Naive thymus-derived CD4-positive, alpha-beta T cell (primary cell): ENCODE measurements at places on chromosomes 4 and X.

DNA sequence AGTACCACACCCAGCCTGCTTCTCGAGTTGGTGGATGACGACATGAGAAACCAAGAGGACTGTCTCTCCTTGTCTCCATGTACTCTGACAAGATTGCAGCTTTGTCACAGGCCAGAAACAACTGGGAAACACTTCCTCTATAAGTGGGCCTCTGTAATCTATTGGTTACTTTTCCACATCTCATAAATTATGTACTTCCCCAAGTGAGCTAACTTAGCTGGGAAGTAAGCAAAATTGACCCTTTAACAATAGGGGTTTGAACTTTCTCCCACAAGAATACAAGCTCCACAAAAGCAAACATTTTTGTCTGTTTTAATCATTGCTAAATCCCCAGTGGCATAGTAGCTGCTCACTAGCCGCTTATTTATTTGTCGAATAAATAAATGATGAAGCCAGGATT is 14.1 kb upstream of the USO1 start:
- DNase-seq = no peak

DNA sequence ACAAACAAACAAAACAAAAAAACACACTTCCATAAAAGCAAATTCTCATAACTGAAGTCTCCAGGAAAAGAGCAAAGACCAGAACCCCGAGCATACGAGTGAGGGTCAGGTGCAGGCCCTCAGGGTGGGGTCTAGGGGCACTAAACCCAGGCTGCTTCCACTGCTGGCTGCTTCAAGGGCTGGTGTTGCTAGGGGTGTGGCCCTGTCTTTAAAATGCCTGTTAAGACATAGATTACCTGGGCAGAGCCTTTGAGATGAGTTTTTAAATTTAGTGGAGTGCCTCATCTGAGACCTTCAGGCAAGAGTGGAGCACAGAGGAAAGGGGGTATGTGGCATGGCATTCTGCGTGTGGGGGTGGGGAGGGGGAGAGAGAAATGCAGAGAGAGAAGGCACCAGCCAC is 87.0 kb downstream of the FHDC1 start:
- DNase-seq = no peak

GRCh38 chr4:74873545-74874301 is 59.2 kb upstream of the PARM1 start:
- DNase-seq = no peak

DNA sequence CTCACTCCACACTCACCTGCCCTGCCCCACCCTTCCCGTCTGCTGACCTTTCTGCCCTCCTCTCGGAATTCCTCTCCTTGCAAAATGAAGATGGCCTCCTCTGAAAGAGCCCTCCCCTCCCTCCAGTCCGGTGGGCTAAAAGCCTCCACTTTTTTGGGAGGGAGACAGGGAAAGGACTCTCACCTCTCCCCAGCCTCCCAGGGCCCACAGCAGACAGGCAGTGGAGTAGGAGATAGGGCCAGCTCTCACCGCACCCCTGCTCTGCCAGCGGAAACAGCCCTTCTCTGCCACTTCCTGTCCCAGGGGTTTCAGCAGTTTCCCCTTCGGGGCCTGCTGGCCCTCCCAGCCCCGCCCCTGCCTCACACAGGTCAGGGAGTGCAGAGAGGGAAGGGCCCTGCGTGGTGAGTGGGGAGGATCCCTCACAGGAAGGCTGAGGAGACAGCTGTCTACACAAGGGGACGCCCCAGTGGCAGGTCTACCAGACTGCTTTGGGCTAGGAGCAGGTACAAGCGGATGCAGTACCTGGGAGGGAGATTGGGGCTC is 18.2 kb downstream of the ELF4 start:
- DNase-seq = peak; percentile 46

- DNase-seq = no peak
Observed at GRCh38 chr4:8503801-8504200, 63.2 kb downstream of the TRMT44 start.

- DNase-seq = no peak
Observed at GRCh38 chr4:109682875-109683274, 20.4 kb downstream of the CASP6 start.

- no peak for DNase-seq
Observed at GRCh38 chrX:40166582-40166981, 68.8 kb upstream of the BCOR start.

DNA sequence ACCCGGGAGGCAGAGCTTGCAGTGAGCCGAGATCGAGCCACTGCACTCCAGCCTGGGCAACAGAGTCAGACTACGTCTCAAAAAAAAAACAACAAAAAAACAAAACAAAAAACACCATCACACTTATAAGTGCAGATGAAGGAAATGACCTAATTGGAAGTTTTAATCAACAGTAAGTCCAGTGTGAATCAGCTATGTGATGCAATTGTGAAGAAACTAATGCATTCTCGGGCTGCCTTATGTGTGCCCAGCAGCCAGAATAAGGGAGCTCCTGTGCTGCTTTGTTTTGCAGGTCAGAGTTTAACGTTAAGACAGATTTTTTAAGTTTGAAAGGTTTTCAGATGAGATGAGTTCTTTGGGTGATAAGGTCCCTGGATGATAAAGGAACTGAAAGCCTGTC is 10.8 kb downstream of the DAPP1 start:
- no peak for DNase-seq

DNA sequence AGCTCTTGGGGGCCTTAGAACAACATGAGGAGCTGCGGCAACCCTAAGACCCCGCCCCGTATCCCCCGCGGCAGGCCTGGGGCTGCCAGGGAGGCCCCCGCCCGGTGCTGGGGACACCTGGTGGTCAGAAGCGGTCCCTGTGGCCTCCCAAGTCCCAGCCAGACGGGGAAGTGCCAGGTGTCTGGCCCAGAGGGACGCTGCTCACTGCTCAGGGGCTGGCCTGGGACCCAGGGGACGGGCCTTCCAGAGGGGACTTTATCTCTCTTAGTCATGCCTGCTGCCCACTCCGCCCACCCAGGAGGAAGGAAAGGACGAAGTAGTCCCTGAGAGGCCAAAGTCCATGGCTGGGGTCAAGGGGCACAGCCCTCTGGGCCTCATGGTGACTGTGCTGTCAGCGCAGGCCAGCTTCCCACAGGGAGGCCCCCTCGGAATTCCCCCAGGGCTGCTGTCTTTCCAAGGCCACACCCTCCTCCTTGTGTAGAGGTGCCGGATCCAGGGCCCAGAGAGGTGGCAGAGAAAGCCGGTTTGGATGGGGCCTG is 31.0 kb upstream of the HTRA3 start:
- no peak for DNase-seq

DNA sequence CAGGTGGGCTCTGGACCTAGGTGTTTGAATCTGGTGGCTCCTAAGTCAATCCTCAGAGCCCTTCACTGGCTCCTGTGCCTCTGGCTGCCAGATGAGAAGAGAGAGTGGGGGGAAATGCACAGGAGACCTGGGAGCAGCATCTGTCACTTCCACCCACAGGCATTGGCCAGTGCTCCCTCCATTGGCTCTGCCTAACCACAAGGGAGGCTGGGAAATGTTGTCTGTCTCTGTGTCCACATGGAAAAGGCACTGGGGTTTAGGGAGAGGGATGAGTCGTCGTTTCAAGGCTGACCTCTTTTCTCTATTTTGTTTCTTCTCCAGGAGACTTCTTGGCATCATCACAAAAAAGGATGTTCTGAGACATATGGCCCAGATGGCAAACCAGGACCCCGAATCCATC is 76.4 kb downstream of the CLCN4 start:
- DNase-seq = no peak

GRCh38 chr4:189002475-189002874 is 863.2 kb downstream of the TRIML1 start:
- no peak for DNase-seq

DNA sequence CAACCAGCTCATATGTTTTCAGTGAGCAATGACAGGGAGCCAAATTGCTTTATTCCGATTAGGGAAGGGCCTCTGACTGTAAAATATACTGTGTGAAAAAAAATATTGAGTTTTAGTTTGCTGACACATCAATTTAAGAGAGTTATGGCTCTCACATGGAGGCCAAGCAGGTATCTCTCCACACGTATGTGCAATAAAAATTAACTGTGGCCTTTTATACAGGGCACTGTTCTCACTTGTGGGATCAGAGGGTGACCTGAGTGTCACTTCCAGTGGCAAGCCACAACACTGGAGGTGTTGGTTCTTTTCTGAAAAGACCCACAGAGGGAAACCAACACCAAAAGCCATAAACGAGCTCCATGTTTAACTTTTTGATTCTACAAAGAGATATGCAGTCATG is 462.8 kb downstream of the MID1IP1 start:
- DNase-seq = no peak

DNA sequence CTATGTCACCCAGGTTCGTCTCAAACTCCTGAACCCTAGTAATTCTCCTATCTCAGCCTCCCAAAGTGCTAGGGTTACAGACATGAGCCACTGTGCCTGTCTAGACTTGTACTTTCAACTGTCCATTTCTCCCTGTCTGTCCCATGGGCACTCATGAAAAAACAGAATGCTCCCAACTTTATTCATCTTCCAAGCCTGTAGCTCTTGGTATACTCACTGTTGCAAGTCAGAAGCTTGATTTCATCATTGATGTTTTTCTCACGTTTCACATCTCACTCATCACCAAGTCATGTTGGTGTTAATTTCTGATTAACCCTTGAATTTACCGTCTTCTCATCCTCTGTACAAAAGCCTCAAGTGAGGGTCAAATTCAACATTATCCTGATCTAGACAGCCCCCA is 7.3 kb upstream of the SRP72 start:
- no peak for DNase-seq

DNA sequence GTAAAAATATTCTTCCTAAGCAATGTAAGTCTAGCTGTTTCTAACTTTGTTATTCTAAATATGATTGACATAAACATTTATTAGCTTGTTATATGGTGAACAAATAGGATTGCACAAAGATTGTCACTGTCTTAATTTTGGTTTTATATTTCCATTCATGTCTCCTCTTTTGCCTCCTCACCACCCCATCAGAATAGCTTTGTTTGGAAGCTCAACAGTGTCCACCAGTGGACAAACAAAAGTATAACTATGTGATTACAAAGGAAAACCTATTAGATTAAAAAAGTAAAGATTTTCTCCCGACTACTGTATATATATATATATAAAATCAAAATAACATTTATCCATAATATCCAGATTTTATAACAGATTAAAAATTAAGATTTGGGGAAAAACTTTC is 468.2 kb downstream of the ZIC3 start:
- no peak for DNase-seq

- no peak for DNase-seq
Observed at GRCh38 chr4:83724485-83725335, 188.8 kb downstream of the GPAT3 start.

- no peak for DNase-seq
Observed at GRCh38 chr4:84908876-84909275, 57.6 kb downstream of the WDFY3 start.

DNA sequence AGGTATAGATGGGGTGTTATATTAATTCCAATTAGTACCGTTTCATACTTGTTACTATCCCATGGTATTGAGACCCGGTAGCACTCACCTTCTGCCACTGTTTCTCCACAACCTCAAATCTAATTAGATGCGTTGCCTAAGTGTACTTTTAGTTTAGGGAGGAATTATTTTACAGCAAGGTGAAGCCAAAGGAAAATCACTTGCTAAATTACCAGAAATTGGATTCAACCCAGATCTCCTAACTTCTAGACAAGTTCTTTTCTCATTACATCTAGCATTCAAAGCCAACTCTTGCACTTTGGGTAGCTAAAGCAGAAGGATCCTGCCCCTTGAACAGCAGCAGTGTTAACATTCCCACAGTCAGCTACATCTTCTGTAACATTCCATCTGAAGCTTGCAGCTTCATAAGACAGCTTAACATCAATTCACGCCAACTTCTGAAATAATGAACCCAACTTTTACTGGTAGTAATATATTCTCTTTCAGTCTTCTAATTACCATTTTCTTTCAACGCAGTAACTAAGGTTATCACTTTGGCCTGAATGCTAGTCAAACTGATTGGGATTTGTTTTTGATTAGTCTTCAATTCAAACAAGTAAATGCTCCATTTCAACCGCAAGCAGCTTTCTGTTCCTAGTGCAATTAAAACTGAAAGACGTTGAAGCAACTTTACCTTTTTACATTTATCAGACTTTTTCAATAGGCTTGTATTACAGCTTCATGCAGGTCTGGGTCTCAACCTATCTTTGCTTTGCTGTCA is 934 bp upstream of the SEC31A start:
- no peak for DNase-seq

DNA sequence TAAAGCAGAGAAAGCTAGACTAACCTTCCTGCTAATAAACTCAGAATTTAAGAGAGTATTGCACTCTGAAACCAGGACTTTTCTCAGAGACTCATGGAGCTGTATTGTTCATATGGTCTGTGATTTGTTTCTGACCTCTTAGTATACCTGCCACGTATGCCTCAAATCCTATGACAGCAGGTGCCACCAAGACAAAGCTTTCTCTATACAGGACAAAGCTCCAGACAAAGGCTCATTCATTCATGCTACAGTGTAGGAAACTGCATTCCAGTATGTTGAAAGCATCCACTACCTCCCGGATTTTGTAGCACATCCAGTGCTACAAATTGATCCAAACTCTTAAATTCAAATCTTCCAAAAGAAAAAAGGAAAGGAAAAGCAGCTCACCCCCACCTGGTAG is 178.3 kb downstream of the CHIC2 start:
- no peak for DNase-seq

GRCh38 chr4:76931576-76932276 is 17.8 kb upstream of the SEPTIN11 start:
- DNase-seq = no peak

DNA sequence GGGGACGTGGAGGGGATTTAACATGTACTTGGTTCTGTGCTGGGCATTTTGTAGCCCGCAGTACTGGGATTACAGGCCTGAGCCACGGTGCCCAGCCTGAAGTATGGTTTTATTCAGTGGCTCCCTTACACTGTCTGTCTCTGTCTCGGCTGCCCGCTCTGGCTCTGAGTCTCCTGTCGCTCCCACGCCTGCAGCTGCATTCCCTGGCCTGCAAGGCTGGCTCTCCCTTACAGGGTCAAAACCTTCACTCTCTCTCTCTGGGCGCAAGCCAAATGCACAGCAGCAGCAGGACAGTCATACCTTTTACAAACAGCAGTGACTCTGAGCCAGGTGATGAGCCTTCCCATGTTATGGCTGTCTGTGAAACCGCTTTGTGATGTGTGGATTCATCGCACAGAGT is 72.1 kb downstream of the HTRA3 start:
- DNase-seq = no peak

DNA sequence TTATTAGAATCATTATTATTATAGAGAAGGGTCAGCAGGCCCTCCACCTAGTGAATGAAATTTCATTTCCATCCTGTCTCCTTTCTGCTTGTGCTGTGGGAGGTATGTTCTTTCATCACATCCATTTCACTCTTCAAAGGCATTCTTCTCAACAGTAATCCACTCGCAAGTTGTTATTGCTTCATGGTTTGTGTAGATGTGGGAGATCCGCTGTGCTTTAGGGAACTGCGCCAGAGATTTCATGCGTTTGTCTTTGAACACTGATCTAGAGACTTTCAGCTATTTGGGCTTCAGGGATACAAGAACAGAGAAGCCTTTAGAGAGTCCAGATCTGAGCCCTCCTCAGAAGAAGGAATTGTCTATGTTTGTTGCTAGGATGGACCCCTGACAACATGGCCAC is 53.5 kb upstream of the PUDP start:
- no peak for DNase-seq

DNA sequence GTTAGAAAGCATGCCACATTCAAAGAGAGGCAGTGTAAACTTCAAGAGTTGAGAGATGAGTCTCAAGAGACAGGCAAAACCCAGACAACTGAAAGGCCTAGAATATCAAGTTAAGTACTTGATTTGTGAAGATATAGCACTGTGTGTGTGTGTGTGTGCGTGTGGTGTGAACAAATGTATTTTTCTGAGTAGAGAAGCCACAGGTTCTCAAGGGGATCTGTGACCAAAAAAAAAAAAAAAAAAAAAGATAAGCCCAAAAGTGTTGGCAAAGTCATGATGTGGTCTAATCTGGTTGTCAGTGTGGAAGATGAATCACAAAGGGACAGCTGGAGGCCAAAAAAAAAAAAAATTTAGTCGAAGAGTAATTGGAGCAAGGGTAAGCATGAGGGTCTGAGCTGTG is 3.9 kb downstream of the RIPPLY1 start:
- DNase-seq = no peak
